ENCODE measurements at places on chromosomes 7 and 10.

GRCh38 chr10:60350400-60350799, 39.3 kb downstream of the ANK3 start:
- H3K4me3 ChIP-seq = no peak overlapping the region
- no peak for DNase-seq
- H3K27ac ChIP-seq = no peak overlapping the region
- no peaks in the 10 kb centered on the region for H3K4me1 ChIP-seq

GRCh38 chr10:10869592-10869991, 148.1 kb upstream of the CELF2 start:
- no peaks in the 10 kb centered on the region for H3K36me3 ChIP-seq
- H3K27me3 ChIP-seq = no peaks in the 10 kb centered on the region
- no peak overlapping the region for H3K4me3 ChIP-seq
- H3K27ac ChIP-seq = no peak overlapping the region
- H3K4me1 ChIP-seq = no peaks in the 10 kb centered on the region
- peak; percentile 28 for DNase-seq

DNA sequence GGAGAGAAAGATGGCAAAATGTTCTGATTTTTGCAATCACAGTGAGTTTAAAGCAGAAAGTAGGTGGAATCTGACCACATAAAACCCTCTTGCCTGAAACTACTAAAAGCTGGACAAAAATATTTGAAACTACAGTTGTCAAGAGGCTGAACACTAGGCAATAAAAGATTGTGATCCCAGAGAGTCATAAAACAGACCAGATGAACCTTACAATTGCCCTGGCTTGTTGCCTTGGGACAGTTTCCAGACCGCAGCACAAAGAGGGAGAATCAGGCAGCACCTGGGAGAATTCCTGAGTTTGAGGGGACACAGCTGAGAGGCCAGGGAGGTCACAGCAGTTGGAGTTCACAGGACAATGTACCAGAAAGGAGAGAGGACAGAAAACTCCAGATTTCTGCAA, 107.3 kb upstream of the NANOS1 start:
- H3K4me3 ChIP-seq = no peak overlapping the region
- peaks cover 4% of the 10 kb centered on the region for H3K36me3 ChIP-seq
- no peaks in the 10 kb centered on the region for H3K27me3 ChIP-seq
- H3K4me1 ChIP-seq = peaks cover 14% of the 10 kb centered on the region

DNA sequence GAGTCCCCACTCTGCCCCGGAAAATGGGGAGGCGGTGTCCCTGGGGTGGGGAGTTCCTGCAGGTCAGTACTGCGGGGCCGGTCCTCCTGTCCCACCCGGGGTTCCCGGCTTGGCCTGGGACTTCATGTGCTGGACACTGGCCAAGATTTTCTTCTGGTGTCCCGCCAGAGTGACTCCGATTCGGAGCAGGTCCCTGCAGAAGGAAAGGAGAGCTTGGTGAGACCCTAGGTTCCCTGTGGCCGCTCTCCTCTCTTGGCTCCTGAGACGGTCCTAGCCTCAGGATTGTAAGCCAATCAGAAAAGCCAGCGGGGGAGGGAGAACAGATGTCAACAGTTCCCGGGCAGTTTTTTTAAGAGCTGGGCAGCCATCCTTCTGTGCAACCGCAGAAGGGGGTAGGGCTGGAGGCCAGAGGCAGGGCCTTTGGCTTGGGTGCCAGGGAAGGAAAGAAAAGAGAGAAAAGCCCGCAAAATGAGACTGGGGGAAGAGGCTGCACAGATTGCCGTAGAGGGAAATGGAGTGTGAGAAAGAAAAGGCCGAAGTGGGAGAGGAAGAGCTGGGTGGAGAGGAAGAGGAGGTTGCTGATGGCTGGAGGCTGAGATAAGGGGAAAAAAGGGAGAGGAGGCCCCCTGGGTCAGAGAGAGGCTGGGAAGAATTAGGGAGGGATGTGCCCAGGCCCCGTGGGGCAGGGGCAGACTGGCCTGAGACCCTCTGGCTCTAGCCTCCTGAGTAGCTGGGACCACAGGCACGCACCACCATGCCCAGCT, 23.7 kb downstream of the EPHB4 start:
- peaks cover 38% of the 10 kb centered on the region for H3K4me1 ChIP-seq
- no peaks in the 10 kb centered on the region for H3K27me3 ChIP-seq
- H3K36me3 ChIP-seq = peaks cover 62% of the 10 kb centered on the region
- DNase-seq = peak; percentile 95
- peak overlapping the region; percentile 59 for H3K27ac ChIP-seq
- peak overlapping the region; percentile 45 for H3K4me3 ChIP-seq

GRCh38 chr7:129089521-129090212, 34.8 kb upstream of the TNPO3 start:
- DNase-seq = no peak
- peaks cover 10% of the 10 kb centered on the region for H3K27me3 ChIP-seq
- H3K4me1 ChIP-seq = peaks cover 5% of the 10 kb centered on the region
- no peak overlapping the region for H3K4me3 ChIP-seq
- no peak overlapping the region for H3K27ac ChIP-seq

DNA sequence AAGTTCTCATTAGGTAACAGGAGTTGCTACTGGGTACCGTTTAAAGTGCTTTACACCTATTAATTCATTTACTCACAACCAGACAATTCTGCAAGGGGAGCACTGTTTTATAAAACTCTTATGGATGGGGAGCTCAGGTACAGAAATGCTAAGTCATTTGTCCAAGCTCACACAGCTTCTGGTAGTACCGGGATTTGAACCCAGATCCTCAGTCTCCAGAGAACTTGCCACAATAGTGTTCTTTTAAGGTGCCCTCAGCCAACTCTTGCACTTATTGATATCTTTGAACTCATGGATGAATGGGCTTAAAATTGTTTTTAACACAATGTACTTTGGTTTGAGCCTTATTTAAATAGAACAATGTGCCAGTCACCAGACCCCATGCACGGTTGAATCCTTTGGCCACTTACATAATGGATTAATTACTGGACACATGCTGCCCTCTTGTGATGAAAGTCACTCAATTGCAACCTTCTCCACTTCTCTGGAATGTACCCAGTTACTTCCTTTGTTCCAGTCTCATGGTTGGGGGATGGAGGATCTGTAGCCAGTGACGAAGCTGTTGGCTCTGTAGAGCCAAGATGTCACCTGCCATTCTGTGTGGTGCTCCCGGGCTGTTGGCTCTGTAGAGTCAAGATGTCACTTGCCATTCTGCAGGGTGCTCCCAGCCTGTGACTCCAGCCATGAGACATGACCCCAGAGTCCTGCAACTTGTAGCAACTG, 65.6 kb downstream of the NOD1 start:
- H3K4me3 ChIP-seq = no peak overlapping the region
- no peak overlapping the region for H3K27ac ChIP-seq
- peaks cover 10% of the 10 kb centered on the region for H3K4me1 ChIP-seq
- peaks cover 19% of the 10 kb centered on the region for H3K36me3 ChIP-seq
- peak; percentile 90 for DNase-seq

- H3K36me3 ChIP-seq = peaks cover 4% of the 10 kb centered on the region
- peaks cover 23% of the 10 kb centered on the region for H3K4me1 ChIP-seq
- no peak for DNase-seq
- no peak overlapping the region for H3K4me3 ChIP-seq
- H3K27ac ChIP-seq = no peak overlapping the region
These were observed 25.4 kb downstream of the STAM start for GRCh38 chr10:17669185-17669872.

- H3K27ac ChIP-seq = no peak overlapping the region
- H3K27me3 ChIP-seq = no peaks in the 10 kb centered on the region
- no peak for DNase-seq
- H3K36me3 ChIP-seq = no peaks in the 10 kb centered on the region
- no peak overlapping the region for H3K4me3 ChIP-seq
These were observed 235.5 kb downstream of the ZEB1 start for GRCh38 chr10:31554556-31554955.

GRCh38 chr7:30436046-30436445, 42.5 kb downstream of the NOD1 start:
- H3K4me1 ChIP-seq = no peaks in the 10 kb centered on the region
- H3K4me3 ChIP-seq = no peak overlapping the region
- no peaks in the 10 kb centered on the region for H3K27me3 ChIP-seq
- H3K27ac ChIP-seq = no peak overlapping the region

DNA sequence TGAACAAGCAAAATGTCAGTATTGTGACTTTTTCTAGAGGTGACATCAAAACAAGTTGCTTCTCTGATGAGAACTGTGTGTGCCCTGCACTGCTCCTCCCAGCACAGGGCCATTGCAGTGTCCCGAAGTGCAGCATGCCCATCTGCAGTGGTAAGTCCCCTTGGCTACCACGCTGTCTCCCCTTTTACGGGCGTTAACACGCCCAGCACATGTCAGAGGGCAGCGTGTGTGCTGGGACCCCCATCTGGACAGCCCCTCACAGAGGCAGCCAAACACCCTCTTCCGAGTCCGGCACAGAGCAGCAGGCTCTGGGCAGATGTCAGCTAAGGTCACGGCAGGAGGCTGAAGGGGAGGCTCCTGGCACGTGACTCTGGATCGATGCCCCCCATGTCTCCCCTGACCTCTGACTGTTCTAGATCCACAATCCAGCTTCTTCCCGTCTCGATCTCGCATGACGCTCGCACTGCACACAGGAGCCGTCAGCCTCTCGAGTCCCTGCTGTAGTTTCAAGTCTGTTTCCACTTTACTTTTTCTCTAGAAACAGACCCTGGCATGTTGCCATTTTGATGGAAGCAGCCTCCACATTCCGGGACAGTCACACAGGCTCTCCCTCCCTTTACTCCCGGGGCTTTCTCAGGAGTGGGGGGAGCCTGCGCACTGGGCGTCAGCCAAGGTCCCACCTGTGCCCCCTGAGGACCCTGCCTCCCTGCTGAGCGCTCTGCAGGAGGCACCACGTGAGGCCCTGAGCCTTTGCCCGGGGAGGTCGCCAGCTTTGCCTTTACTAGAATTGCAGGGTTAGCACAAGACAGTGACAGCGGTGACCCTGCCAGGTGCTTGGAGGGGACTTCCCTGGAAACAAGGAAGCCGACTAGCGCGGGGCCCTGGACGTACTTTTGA, 133.8 kb downstream of the TCERG1L start:
- no peaks in the 10 kb centered on the region for H3K27me3 ChIP-seq
- no peaks in the 10 kb centered on the region for H3K36me3 ChIP-seq
- H3K27ac ChIP-seq = no peak overlapping the region

- H3K27me3 ChIP-seq = no peaks in the 10 kb centered on the region
- H3K36me3 ChIP-seq = peaks cover 7% of the 10 kb centered on the region
- no peak overlapping the region for H3K27ac ChIP-seq
- no peak for DNase-seq
- H3K4me3 ChIP-seq = no peak overlapping the region
- H3K4me1 ChIP-seq = peaks cover 15% of the 10 kb centered on the region
These were observed 169.2 kb downstream of the SND1 start for GRCh38 chr7:127821146-127821545.

GRCh38 chr10:116919706-116920105, 70.4 kb downstream of the ENO4 start:
- H3K27me3 ChIP-seq = no peaks in the 10 kb centered on the region
- no peak for DNase-seq
- H3K27ac ChIP-seq = no peak overlapping the region

GRCh38 chr7:5314864-5315263, 32.1 kb downstream of the SLC29A4 start:
- no peaks in the 10 kb centered on the region for H3K27me3 ChIP-seq
- H3K4me1 ChIP-seq = no peaks in the 10 kb centered on the region
- DNase-seq = no peak
- H3K4me3 ChIP-seq = no peak overlapping the region
- H3K36me3 ChIP-seq = peaks cover 79% of the 10 kb centered on the region
- H3K27ac ChIP-seq = no peak overlapping the region

GRCh38 chr7:916291-916941, 38.1 kb downstream of the ADAP1 start:
- H3K27me3 ChIP-seq = no peaks in the 10 kb centered on the region
- no peak for DNase-seq
- H3K36me3 ChIP-seq = no peaks in the 10 kb centered on the region

DNA sequence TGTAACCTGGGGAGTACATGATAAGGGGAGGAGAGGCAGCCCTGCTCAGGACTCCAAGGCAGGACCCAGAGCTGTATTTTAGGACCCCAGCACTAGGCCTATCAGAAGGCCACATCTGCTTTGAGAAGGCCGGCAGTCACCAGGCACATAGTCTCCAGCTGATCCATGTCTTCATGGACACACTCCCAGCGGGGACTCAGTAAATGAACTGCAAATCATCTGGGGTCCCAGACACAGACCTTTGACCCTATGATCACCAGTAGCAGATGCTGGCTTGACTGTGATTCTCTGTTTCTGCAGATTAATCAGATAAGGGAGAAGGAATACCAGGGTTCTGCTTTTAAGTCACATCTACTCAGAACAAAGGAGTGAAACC, 341.4 kb upstream of the PODXL start:
- DNase-seq = no peak
- peaks cover 14% of the 10 kb centered on the region for H3K4me1 ChIP-seq
- no peaks in the 10 kb centered on the region for H3K27me3 ChIP-seq
- H3K27ac ChIP-seq = no peak overlapping the region

DNA sequence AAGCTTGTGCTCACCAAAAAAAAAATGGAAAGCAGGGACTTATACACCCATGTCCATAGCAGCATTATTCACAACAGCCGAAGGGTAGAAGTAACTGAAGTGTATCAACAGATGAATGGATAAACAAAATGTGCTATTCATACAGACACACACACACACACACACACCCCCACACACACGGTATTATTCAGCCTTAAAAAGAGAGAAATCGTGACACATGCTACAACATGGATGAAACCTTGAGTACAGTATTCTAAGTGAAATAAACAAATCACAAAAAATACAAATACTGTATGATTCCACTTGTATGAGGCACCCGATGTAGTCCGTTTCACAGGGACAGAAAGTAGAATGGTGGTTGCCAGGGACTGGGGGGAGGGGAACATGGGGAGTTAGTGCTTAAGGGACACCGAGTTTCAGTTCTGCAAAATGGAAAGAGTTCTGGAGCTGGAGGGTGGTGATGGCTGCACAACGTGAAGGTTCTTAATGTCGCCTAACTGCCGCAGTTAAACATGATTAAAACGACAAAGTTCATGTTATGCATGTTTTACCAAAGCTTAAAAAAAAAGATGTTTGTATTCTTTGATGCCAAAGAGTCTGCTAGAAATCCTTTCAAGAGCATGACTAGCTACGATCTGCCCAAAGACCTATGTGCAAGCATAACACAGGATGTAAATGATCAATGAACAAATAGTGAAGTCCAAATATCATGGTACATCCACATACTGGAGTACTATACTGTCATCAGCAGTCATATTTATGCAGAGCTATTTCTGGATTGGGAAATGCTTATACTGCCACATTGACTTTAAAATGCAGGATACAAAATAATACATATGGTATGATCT, 7.2 kb downstream of the TNS3 start:
- H3K27me3 ChIP-seq = no peaks in the 10 kb centered on the region
- peaks cover 43% of the 10 kb centered on the region for H3K36me3 ChIP-seq
- peaks cover 64% of the 10 kb centered on the region for H3K4me1 ChIP-seq
- no peak for DNase-seq
